NCI-H2227 treated with DMSO at 0.1 percent for 48 hours (cell line): ENCODE measurements at places on chromosomes 4 and X.

DNA sequence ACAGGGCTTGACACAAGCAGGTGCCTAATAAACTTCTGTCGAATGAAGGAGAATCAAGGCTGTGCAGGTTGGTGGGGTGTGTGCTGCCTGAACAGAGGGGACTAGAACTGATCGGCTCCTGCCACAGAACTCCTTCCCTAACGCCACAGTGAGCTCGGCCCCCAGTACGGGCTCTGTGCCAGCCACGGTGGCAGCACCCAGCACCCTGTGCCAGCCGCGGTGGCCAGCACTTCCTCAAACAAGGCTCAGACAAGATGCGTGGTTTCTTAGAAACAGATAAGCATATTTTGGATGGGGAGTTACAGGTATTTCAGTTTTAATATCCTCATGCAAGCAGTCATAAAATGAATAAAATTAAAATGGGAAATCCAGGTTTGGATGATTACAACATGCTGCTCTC lies 26.0 kb upstream of the C4orf50 start:
- DNase-seq = no peak

DNA sequence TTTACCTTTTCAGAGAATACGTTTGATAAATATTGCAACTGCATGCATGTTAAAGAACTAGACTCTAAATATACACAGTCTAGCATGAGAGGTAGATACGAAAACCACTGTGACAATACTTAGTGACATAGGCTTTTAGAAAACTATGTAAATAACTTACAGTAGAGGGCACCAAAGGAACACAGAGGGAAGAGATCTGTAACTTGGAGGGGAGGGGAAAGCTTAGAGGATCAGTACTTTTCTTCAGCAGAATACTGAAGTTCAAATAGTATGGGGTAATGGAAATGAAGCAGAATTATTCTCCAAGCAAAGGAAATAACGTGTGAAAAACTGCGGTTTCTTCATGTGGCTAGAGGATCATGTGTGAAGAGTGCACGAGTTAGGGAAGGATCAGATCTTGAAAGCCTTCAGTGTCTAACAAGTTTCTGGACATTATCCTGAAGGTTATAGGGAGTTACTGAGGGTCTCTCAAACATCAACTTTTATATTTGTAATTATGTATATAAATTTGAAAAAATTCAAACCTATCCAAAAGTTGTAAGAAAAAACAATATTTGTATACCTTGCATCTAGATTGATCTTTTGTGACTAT lies 264.3 kb downstream of the NPFFR2 start:
- DNase-seq = no peak

- no peak for DNase-seq
These were observed 18.5 kb downstream of the VSIG4 start for GRCh38 chrX:66021401-66021764.

GRCh38 chrX:31384471-31384870 lies 312.6 kb upstream of the FTHL17 start:
- no peak for DNase-seq

DNA sequence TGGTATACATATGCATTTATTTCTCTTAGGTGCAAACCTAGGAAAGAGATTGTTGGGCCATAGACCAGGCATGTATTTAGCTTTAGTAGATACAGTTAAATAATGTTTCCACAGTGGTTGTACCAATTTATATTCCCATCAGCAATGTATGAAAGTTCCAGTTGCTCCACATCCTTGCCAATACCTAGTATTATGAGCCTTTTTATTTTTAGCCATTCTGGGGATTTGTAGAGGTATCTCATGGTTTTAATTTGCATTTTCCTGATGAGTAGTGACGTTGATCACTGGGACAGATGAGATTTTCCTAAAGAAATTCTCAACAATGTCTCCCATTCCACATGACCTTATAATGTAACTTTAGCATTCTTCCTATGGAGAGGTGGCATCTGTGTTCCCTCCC lies 56.9 kb downstream of the SUPT20HL2 start:
- no peak for DNase-seq

DNA sequence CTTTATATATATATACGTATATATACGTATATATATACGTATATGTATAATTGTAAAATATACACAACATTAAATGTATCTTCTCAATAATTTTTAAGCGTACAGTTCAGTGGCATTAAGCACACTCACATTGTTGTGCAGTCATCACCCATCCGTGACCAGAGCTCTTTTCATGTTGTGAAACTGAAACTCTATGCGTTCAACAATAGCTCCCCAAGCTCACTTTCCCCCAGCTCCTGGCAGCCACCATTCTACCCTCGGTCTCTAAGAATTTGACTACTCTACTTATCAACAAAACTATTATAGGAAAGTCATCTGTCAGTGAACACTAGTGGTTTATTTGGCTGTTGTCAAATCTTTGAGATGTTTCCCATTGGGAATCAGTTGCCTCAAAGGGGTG lies 621.8 kb upstream of the GALNT7 start:
- no peak for DNase-seq

- no peak for DNase-seq
These were observed 9.5 kb upstream of the MID1 start for GRCh38 chrX:10629905-10630304.

- no peak for DNase-seq
These were observed 56.0 kb downstream of the TMEM131L start for GRCh38 chr4:153521999-153522801.

GRCh38 chr4:179601671-179602070 lies 2159.4 kb upstream of the AGA start:
- no peak for DNase-seq

GRCh38 chrX:139801397-139801813 lies 93.4 kb upstream of the MCF2 start:
- DNase-seq = no peak
